ENCODE measurements at places on chromosomes 16 and 17.
A peak's percentile ranks its signal among the peaks of the same experiment; 100 is the strongest.

DNA sequence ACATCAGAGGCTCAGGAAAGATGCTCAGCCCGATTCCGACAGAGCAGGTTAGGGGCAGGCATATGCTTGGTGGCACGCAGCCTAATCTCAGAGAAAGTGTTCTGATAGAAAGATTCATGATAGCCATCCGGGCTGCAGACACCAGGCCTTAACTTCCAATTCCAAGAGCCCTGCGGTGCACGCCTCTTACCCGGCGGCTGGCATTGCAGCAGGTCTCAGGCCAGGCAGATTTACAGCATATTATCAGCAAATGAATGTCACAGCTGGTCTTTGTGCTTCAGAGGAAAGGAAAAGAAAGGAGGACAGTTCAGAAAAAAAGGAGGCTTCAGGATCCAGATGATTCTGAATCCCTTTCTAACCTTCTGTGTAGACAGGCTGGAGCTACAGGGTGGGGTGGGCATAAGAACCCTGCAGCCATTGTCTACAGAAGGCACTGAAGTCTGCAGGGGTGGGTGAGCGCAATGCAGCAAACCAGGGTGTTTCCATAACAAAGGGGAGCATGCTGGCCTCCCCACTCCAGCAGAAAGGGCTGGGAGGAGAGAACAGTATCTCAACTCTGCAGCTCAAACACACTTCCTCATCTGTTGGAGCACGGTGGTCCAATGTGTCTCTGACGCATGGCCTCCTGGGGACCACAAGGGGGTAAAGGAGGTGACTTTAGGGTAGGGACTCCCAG, 277.4 kb upstream of the XYLT1 start:
- DNase-seq, result no peak

GRCh38 chr16:54939510-54940278, 9.0 kb downstream of the IRX5 start:
- DNase-seq, result no peak

GRCh38 chr16:14564861-14565687, 65.0 kb downstream of the PARN start:
- no peak for DNase-seq

DNA sequence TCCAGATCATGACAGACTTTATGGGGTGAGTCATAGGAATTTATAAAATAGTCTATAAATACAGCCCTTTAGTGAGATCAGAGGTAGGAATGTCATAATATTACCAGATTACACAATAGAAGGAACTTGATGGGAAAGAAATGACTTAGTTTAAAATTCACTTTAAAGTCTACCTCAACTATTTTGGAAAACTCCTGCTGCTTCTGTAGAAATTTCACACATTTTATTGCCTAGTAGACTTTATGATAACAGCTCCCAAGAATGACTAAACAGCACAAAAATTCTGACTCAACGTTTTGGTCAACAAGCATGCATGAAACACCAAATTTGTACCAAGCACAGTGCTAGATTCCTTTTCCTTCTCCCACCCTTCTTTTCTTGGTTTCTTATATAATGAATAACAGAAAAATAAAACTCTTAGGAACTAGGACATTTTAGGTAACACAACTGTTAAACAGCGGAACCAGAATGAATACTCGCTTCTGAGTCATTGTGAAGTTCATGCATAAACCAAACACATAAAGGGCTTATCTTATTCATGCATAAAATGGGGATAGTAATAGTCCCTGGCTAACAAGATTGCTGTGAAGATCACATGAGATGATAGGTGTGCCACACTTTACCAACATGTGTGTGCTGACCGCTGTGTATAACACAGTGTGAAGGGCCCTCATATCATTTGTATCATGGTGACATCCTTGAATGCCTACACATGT, 243.9 kb downstream of the CDH8 start:
- DNase-seq, result peak; percentile 87

GRCh38 chr17:29107084-29107483, 64.1 kb downstream of the PIPOX start:
- no peak for DNase-seq

DNA sequence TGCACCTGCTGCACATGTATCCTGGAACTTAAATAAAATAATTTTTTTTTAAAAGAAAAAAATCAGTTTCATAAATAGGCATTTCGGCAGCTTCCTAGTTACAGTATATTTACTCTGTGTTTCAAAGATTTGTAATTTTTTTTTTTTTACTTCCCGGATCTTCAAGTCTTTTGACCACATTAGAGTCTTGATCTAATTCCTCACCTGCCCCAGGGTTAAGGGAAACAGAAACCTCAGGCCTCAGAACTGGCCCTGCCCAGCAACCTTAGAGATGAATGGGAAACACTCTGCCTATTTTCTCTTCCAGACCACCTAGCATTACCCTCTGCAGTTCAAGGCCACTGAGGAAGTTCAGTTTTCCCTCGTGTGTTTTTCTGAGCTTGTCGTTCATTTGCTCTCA, 304.0 kb downstream of the MAF start:
- no peak for DNase-seq

DNA sequence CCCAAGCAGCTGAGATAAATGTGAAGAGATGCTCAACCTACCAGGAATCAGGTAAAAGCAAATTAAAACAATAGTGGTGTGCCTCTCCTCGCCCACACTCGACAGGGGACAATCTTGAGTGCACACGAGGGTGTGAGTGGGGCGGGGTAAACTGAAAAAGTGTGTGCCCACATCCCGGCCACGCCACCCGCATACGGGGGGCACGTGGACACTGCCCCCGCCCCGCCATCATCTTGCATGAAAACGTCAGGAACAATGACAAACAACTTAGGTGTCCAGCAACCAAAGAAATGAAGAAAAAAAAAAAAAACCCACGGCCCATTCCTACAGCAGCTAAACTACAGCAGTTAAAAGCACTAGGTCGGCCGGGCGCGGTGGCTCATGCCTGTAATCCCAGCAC, 14.1 kb downstream of the PEMT start:
- DNase-seq, result no peak

DNA sequence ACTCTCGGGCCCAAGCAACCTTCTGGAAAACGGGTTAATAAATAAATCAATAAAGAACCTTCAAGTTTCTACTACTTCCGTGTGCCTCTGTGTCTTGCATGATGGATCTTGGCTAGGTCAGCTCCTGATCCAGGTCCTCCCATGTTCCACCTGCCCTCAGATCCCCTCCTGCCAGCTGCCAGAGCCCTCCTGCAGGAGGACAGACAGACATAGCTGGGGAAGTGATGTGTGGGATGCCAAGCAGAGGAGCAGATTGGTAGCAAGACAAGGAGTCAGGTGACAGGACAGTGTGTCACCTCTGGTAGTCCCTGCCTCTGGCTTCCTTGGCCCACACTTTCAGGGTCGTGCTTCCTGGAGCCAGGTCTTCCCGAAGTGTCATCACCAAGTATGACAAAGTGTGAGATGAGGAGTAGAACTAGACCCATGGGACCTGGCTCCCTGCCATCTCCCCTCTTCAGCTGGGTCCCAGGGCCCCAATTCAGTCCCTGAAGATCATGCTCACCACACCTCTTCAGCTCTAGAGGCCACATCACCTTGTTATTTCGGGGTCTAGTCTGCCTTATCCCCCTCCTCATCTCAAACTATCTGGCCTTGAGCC, 1.0 kb upstream of the EPN3 start:
- no peak for DNase-seq

GRCh38 chr17:75525806-75526554, 483 bp downstream of the LLGL2 start:
- no peak for DNase-seq

GRCh38 chr17:67837965-67838364, 12.7 kb downstream of the BPTF start:
- no peak for DNase-seq

DNA sequence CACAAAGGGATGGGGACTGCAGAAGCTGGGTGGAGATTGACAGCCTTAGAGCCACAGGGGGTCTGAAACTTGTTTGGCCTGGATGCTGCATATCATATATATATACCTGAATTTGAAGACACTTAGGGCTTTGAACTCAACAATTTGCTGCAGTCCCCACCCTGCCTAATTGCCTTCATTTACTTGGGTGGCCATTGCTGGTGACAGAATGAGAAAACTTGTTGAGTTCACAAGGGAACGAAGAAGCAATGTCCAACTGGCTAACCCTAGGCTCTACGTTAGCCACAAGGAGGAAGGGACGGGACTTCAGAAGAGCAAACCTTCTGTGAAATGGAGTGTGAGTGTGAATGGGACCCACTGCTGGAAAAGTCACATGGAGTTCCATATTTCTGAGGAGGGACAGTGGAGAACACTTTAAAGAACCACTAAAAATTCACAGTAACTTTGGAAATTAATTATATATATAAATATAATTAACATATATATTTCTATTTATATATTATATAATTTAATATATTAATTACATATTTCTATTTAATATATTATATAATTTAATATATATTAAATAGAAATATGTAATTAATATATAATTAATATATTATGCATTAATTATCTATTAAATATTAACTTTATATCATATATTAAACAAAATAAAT, 215.3 kb upstream of the SOX9 start:
- DNase-seq, result no peak

GRCh38 chr16:57924514-57924913, 46.4 kb downstream of the CNGB1 start:
- DNase-seq, result no peak

DNA sequence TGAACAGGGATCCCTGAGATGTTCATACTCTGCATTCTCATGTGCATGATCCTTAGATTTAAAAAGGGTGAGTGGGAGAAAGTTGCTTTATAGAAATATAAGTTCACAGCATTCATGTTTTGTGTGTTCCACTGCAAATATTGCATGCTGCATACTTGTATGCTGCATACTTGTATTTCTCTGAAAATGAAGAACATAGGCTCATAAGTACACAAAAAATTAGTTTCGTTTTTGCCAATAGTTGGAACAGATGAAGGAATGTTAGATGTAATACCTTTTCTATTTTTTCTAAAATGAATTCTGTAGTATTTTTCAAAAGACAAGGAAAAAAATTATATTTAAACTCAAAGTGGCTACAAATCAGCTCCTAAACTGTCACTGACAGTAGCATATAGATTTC, 79.0 kb downstream of the NFAT5 start:
- no peak for DNase-seq

DNA sequence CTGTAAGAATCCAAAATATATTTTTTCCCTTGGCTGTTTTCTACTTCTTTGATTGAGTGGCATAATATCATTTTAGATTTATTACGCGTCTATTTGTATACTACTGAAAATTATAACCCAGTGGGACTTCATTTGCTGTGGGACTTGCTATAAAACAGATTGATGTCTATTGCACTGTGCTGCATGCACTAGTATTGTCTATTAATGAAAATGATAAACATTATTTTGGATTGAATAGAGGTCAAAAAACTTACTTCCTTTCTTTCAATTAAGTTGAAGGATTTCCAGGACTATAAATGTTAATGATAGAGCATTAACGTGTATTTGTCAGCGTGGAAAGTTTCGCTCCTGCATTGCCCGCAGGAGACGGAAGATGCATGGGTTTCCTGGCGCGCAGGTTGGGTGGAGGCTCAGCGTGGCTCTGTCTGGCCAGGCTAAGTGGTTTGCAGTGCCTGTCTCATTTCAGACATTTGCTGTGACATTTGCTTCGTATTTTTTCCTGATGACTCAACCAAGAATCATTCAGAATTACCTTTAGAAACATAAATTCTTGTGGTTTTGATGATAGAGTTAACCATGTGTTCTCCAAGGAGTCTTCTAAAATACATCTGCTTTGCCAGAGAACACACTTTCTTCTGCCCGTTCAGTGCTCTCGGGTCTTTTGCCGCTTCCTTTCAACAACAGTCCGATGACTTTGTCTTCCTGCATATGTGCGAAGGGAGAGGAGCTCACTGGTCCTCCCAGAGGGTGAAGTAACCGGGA, 216.7 kb downstream of the RPTOR start:
- DNase-seq, result peak; percentile 61

- no peak for DNase-seq
Observed at GRCh38 chr16:31224092-31224955, 7.4 kb upstream of the PYDC1 start.

GRCh38 chr16:85236818-85237150, 124.5 kb upstream of the CIBAR2 start:
- DNase-seq, result peak; percentile 45

GRCh38 chr17:58415371-58416055, 1.8 kb downstream of the RNF43 start:
- DNase-seq, result no peak

- peak; percentile 95 for DNase-seq
Observed at GRCh38 chr17:78383725-78384471, 5.4 kb downstream of the PGS1 start.

DNA sequence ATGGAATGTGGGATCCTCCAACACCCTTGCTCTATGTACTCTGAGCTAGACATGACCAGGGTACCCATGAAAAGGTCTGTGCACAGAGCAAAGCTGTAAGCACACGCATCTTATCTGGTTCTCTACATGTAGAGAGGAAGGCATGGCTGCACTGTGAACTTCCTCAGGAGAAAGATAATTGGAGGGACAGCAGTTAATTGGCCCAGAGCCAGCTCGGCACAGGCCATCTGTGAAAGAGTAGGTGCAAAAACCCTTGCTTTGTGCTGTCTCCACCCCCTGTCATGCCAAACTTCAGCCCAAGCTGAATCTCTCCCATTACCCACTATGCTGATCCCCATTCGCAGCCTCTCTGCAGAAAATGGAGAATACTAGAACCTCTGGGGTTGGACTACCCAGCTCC, 241.0 kb downstream of the GRIN2A start:
- no peak for DNase-seq

- DNase-seq, result no peak
Observed at GRCh38 chr16:85568519-85568918, 44.6 kb upstream of the GSE1 start.

DNA sequence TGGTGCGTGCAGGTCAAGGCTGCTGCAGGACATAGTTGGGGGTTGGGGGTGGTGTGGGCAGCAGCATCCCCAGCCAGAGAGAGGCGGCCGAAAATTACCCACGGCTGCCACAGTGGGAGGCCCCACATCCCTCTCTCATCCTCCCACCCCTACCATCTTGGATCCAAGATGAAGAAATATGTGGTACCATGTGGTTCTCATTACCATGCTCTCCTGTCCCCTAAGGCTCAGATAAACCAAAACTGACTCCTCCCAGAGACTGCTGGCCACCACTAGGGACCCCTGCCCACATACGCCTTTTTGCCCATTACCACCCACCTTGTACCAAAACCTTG, 120.4 kb downstream of the HIC1 start:
- DNase-seq, result no peak

GRCh38 chr17:75927286-75927922, 13.4 kb downstream of the FBF1 start:
- DNase-seq, result no peak

DNA sequence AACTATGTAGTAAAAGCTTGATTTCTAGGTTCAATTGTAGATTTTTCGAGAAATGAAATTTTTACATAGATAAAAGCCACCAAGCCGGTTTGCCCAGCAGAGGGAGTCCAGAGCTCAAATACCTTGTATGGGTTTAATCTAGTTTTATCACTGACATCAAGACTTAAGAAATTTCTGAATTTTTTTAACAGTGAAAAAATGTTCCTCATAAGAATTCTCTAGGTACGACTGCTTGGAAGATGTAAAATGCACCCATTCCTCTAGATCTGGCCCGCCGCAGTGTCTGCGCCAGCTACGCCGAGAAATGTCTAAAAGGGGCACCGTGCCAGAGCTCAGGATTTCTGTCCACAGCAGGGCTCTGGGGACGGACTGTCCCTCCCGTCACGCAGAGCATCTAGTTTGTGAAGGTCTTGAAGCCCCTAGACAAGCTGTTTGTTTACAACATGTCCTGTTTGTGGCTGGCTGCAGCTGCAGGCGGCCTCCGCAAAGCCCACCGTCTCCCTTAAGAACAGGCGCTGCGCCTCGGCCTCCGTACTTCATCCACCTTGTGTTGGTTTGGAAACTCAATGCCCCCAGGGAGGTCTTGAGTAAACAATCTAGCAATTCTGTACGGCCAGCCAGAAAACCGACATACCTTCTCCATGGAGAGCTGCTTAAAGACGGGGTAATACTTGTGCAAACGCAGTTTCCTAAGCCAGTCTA, 24.8 kb downstream of the MAP1LC3B start:
- DNase-seq, result peak; percentile 57

All from brain microvascular endothelial cell (primary cell).